ENCODE measurements at places on chromosomes 12 and 14.

DNA sequence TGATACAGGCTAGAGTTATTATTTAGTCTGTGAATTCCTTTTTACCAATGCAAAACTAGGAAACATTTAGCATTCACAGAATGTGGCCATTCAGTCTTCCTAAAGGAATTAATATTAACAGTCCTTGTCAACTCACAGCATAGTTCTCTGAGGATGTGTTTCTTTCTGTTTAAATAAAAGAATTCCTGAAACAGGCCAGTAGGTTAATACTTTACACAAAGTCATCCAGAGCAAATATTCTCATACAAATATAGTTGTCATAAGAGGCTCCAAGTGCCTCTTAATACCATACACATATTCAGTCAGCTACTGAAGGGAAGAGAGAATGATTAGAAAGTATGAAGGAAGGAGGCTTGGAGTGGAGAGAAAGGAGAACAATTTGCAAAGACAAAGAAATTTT, 120.1 kb downstream of the LMNTD1 start:
- no peak for DNase-seq

DNA sequence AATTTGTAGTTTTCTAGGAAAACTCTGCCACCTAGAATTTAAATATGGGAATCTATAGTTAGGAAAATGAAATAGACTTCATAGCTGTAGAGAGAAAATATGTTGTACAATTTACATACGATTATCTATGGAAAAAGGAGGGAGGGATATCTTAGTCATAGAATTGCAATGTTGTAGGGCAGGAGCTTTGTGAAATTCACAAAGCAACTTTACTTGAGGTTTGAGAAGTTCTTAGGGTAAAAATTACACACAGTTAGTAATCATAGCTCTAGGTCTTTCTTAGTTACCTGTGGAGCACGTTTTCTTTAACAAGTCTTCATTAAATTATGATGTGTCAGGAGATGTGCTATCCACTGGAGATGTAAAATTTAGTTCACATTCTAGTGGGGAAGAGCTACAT, 61.4 kb upstream of the DBX2 start:
- DNase-seq = no peak

- DNase-seq = no peak
Observed at GRCh38 chr12:30420561-30420960, 275.1 kb downstream of the IPO8 start.

DNA sequence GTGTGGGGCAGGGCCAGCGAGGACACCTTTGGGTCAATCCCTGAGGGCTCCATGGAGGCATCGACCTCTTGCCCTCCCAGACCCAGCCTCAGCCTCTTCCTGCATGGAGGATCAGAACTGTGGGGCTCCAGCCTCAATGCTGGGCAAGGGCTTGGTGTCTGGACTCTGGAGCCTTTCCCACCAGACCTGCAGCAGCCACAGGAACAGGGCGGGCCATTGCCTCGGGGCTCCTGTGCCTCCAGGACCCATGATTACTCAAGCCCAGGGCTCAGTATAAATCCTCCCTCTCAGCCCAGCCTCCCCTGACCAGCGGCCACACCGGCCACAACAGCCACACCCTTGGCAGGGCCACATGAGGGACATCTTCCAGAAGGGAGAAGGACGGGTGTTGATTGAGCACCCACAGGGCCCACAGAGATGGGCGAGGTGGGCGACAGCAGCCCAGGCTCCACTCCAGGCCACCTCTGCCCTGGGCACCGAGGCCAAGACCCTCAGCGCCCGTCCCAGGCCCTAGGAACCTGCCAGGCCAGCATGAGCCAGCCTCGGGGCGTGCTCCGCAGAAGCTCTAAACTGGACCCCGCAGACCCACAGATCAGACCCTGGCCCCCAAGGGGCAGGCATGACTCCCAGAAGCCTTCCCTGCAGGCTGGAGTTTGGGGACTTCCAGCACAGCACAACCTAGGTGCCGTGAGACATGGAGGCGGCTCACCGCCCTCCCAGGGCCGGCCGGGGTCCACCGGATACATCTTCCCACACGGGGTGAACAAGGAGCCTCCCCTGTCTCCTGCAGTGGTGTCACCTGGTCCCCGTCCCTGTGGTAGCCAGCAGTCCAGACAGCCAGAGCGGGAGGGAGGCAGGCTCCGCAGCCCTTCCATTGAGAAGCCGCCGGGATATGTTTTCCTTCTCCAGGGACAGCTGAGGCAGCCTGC, 25.1 kb downstream of the NCOR2 start:
- no peak for DNase-seq
